ENCODE measurements at places on chromosomes 16 and 17.

GRCh38 chr16:23052908-23053580 lies 96.2 kb downstream of the USP31 start:
- DNase-seq = no peak

DNA sequence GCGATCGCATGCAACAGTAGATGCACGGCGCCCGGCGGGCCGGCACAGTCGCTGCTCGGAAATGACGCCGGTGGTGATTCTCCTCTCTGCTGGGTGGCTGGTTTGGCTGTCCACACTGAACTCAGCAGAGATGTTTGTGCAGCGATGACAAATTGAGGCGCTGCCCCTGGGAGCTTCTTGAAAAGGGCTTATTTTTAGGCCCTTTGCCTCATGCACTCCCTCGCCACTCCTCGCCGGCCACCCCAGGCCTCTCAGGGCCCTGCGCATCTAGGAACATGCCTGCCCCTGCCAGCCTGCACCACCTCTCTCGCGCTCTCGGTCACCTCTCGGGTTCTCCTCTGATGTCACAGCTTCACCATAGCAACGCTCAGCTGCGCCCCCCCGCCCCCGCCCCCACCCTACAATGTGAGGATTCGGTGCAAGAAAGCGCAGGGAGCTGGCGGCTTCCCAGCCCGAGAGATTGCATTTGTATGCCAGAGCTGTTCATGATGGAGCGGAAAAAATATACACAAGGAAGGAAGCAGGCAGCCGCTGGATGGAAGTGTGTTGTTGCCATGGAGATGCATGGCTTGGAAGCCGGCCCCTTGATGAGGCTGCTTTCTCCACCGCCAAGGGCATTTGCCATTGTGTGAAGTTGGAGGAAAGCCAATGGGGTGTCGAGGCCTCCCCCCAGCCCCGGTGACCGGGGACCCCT lies 81.3 kb upstream of the PLCG2 start:
- DNase-seq = no peak

GRCh38 chr17:39688945-39689344 lies 1.1 kb upstream of the PGAP3 start:
- DNase-seq = no peak

GRCh38 chr17:17888371-17888770 lies 51.6 kb upstream of the SREBF1 start:
- no peak for DNase-seq

DNA sequence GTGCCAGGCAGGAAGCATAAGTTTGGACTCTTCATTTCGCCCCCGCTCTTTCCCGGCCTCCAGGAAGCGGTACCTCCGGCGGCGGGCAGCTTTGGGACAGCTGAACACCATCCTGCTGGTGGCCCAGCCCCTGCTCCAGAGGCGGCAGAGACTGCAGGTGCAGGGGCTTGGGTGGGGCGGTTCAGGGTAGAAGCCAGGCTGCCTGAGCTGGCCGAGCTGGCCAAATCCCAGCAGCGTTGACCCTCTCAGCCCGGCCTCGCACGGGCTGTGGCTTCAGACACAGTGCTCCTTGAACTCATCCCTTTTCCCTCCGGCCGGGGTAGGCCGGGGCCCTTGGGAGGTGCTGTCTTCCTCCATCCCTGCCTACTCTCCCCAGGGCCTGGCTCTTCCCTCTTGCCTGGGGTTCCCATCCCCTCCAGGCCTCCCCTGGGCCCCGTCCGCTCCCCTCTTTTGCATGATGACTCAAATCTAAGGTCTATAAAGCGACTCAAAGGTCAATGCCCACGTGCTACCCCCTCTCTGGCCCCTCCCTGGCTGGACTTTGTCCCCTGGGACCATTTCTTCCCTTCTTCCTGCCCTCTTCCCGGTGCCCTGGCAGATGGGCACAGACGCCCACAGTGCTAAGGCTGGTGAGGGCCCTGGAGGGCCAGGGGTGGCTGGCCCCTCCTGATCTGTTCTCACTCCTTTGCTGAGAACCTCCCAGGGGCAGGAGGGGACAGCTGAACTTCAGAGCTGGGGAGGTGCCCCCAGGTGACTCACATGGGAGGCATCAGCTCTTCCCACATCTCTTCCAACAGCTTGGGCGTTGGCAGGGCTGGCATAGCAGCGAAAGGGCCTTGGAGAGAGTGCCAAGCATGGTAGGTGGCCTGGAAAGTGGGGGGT lies 22.7 kb downstream of the MYO15B start:
- DNase-seq = no peak

DNA sequence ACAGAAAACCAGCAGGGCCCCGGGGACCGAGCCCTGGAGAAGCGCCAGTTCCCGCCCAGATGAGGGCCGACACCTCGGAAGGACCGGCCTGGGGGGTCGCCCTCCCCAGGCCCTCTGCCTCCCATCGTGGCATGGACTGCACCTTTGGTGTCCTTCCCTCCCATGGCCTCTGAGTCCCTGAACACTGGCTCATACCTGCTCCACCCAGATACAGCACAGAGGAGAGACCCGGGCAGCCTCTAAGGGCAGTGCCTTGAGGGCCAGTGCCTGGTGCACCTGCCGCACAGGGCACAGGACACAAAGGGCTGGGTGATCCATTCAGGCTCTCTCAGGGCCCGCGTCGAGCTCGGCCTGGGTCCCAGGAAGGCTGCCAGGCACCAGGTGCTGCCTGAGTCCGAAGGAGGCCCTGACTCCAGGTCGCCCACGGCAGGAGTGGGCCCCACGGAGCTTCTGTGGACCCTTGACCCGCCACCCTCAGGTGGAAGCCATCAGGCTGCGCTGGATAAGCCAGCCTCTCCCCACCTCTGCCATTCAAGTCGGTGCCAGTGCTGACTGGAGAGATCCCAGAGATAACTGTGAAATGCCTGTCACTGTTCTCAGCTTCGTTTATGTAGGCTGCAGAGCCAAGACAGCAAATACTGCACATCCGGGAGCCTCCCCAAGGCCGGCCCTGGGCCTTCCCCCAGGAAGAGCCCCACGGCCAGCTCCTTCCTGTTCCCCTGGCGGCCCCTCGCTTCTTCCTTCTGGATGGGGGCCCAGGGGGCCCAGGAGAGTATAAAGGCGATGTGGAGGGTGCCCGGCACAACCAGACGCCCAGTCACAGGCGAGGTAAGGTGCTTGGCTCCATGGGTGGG lies at the start of gene ZG16B:
Gene ZG16B (plus strand): TSS at position 803 of the 854 bp plus-strand sequence. CDS start 139 bp downstream, outside the sequence.
- DNase-seq = no peak

DNA sequence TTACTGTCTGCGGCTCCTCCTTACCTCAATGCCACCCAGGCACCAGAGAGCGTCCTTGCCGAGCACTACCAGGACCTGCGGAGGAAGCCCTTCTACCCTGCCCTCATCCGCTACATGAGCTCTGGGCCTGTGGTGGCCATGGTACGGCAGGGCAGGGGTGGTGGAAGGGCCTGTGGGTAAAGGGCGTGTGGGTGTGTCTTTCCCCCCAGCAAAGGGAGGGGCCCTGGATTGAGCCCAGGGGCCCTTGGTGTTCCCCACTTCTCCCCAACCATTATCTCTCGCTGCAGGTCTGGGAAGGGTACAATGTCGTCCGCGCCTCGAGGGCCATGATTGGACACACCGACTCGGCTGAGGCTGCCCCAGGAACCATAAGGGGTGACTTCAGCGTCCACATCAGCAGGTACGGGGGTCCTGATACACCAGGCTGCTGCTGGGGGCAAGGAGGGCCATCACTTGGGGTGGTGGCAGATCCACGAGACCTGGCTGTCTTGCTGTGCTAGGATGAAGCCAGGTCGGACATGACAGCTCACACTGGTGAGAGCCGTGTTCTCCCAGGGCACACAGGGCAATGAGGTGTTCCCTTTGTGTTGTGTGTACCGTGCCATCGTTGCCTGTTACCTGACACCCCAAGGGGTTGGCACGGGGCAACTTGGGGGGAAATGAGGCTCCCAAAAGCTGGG lies 2.2 kb upstream of the DECR2 start:
- no peak for DNase-seq

- no peak for DNase-seq
These were observed 200.0 kb upstream of the CDH5 start for GRCh38 chr16:66166490-66166889.

DNA sequence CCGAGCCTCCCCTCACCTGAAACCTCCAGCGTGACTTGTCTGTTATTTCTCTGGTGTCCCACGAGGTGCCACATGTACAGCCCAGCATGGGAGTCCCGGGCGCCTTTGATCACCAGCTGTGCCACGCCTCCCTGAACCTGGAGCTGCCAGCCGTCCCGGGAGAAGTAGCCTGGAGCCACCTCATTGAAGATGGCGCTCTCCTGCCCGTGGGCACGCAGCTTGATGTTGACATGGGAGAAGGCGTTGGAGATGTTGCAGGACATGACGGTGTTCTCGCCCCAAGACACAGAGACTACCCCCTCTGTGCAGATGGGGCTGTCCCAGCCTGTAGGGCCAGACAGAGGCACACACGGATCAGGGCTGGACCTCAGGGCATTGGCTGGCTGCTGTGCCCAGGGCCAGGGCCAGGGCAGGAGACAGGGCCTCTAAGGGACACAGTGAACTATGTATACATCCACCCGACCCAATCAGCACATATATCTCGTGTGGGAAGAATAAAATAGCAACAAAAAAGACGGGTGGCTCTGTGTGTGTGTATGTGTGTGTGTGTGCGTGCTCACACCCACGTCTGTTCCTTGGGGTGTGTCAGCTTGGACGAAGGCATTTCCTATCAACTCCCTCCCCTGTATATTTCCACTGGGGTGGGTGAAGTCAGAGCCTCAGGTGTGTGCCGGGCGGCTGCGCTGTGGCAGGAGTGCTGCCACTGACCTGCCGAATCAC lies 7.3 kb upstream of the CD7 start:
- no peak for DNase-seq

DNA sequence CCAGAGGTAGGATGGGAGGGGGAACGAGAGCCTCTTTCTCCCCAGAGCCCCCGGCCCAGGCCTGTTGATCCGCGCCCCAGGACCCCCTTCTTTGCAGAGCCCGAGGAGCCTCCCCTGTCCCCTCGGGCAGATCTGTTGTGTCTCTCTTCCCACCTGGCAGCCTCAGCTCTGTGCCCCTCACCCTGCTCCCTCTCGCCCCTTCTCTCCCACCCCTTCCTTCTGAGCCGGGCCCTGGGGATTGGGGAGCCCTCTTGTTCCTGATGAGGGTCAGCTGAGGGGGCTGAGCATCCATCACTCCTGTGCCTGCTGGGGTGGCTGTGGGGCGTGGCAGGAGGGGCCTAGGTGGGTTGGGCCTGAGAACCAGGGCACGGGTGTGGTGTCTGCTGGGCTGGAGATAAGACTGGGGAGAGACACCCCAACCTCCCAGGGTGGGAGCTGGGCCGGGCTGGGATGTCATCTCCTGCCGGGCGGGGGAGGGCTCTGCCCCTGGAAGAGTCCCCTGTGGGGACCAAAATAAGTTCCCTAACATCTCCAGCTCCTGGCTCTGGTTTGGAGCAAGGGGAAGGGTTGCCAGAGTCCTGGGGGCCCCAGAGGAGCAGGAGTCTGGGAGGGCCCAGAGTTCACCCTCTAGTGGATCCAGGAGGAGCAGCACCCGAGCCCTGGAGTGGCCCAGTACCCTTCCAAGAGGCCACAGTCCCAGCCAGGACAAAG lies 65.4 kb downstream of the MRC2 start:
- no peak for DNase-seq
